ENCODE measurements at places on chromosomes 6 and 20.

DNA sequence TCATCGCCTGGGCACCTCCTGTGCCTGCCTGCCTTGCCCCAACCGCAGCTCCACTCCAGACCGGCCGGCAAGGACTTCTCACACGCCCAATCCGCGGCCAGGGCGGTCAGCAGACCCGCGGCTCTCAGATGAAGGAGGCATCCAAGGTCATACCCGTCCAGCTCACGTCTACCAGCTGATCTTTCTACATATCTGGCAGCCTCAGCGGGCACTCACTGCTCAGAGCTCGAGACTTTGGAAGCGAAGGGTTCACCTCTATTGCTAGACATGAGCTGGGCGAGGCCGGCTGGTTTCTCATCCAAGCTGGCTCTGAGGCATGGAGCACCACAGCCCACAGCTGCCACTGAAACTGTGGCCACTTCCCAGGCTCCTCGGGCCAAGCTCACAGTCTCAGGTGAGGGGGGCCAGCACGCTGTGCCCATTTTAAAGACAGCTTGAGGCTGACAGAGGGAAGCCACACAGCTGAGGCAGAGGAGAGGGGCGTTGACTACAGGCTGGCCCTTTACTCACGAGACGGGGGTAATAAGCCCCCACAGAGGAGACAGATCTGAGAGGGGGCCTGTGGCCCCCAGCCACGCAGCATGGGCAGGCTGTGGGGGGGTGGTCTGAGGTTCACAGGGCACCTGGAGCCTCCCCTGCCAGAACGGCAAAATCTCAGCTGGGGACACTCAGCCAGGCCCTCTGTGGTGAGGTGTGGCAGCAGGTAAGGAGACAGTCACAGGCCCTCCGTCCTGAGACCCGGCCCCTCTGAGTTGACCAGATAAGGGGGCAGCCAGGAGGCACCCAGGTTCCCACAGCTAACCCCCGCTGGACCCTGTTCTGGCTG, 2.0 kb downstream of the LAMA5 start:
- DNase-seq: no peak

DNA sequence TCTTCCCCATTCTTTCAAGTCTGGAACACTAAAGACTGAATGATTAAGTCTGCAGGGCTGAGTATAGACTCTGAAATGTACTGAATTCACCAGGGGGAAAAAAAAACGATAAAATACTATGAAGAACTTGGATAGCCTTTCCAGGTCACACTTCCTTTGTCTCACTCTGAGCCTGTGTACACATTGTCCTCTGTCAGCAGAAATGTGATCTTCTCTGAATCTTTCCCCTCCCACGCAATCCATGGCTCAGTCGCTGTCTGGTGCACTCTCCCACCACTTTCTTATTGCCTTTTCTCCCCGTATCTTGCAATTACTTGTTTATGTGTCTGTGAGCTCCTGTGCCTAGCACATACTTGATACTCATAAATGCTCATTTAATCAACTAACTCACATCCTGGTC, 212.6 kb upstream of the RSPO3 start:
- no peak for DNase-seq

DNA sequence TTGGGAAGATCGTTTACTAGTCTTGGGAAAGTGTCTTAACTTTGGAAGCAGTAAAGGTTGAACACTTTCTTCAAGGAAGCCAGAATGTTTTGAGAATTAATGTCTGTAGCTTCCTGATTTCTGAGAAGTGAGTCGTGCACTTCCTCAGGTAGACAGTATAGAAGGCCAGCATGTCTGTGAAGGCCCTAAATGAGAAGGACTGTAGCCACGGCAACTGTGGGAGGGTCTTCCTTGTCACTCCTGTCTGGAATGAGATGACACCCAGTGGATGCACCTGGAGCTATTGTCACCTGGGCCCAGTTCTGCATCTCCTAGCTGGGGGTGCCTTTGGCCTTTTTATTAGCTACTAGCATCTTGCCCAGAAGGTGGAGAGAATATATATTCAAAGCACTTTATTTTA, 8.8 kb downstream of the STX16 start:
- no peak for DNase-seq

GRCh38 chr6:41840326-41840725, 52.8 kb downstream of the TOMM6 start:
- no peak for DNase-seq

- no peak for DNase-seq
Observed at GRCh38 chr6:166935353-166935752, 21.0 kb downstream of the RNASET2 start.

- no peak for DNase-seq
Observed at GRCh38 chr6:128731249-128732165, 151.4 kb upstream of the LAMA2 start.

DNA sequence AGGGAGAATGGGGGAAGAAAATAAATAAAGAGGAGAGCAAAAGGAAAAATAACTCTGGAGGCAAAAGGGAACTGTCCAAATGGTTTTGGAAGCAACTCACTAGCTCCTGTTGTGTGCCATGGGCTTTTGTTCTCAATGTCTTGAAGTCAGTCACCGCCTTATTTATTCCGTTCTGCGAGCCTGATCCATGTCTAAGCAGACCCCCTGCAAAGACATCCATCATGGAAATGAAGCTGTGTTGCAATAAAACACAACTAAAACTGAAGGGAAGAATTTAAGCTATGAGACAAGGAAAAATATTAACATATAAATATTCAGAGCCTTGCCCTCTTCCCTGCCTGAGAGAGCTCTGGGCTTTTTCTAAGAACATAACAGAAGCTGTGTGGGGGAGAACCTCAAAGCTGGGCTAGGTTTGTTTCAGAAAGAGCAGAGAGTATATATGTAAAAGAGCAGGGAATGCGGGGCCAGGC, 373.2 kb upstream of the CNR1 start:
- DNase-seq: no peak

GRCh38 chr6:161547617-161548016, 273.8 kb upstream of the AGPAT4 start:
- no peak for DNase-seq

DNA sequence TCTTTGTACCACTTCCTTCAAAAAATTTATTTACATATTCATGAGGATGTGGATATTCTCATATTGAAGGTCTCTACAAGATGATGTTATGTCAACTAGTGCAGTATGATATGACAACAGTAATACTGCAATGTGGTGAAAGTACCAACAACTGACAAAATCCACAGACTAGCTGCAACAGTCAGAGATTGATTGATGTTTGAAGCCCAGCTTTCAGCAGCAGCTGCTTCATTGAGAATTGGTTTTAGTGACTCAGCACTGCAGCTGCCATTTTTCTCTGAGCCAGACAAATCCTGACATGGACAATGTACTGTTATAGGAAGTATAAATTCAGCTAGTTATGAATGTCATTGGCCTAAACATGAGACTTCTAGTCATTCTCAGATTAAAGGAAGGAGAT, 53.8 kb downstream of the PKIB start:
- no peak for DNase-seq

- DNase-seq: no peak
Observed at GRCh38 chr6:16494793-16495192, 256.4 kb downstream of the GMPR start.

- no peak for DNase-seq
Observed at GRCh38 chr6:158205169-158205944, 37.2 kb downstream of the GTF2H5 start.

DNA sequence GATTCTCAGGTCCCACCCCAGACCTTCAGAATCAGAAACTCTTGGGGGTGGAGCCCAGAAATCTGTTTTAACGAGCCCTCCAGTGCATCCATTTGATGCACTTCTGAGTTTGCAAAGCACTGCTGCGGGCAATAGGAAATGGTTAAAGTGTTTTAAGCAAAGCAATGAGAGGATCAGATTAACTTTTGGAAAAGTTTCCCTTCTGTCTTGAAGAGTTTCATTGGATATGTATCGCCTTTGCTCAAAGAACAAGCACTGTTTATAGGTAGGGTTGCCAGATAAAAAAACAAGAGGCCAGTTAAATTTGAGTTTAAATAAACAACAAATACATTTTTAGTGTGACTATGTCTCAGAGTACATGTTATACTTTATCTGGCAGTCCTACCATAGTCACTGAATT, 226.0 kb downstream of the BMP7 start:
- no peak for DNase-seq

GRCh38 chr6:134376785-134377184, 58.9 kb upstream of the SGK1 start:
- DNase-seq: no peak

DNA sequence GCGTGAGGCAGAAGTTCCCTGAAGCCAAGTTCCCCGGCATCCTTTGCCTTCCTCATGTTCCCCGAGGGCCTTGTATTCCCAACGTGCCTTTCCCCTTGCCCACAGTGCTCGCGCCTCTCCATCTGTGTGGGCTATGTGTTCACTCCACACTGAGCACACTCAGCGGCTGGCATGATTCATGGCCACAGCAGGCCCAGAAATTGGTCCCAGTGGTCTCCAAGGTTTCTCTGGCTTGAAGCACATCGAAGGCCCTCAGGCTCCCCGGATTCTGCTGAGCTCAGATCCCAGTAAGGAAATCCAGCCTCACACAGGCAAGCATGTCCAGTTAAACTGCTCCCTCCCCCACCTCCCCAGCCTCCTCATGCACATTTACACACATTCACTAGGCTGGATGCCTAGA, 123.6 kb downstream of the ISM1 start:
- no peak for DNase-seq

DNA sequence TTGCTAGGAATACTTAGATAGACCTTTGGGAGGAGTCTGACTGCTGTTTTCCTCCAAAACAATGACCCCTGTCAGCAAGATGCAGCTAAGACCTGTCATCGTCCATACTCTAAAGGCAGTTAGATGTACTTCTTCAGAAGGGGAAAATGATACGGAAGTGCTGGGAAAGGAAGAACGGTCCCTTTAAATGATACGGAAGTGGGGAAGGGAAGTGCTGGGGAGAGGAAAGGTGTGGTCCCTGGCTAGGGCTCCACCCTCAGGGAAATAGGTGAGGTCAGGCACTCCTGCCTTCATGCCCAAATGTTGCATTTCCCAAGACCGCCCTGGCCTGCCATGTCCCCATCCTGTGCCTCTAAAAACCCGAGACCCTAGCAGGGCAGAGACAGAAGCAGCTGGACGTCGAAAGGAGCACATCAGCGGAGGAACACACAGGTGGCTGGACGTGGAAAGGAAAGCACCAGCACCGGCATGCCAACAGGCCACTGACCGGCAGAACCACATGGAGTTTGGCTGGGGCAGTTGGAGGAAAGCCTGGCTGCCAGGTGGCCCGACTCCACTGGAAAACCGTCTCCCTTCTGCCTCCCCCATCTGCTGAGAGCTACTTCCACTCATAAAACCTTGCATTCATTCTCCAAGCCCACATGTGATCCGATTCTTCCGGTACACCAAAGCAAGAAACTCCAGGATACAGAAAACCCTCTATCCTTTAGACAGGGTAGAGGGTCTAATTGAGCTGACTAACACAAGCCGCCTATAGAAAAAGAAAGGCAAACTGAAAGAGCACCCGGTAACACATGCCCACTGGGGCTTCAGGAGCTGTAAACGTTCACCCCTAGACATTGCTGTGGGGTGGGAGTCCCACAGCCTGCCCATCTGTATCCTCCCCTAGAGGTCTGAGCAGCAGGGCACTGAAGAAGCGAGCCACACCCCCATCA, 94.6 kb downstream of the FAXC start:
- DNase-seq: no peak

GRCh38 chr6:157761926-157762325, 61.1 kb upstream of the SNX9 start:
- DNase-seq: no peak

DNA sequence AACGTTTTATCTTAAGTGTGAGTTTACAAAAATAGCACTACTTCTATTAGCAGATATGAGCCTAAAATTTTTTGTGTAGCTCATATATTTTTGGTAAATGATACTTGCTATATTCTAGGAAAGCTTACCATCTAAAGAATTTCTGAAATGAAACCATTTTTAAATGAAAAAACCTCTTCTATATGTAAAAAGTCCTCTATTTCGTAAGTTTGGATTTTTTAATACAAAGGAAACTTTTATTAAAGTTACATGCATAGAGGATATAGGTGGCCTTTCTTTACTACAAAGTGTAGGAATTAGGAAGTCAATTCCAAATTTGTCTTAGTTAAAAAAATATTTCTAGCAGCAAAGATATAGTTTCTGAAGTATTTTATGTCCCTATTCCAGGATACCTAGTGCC, 18.8 kb downstream of the EFHC1 start:
- DNase-seq: no peak

DNA sequence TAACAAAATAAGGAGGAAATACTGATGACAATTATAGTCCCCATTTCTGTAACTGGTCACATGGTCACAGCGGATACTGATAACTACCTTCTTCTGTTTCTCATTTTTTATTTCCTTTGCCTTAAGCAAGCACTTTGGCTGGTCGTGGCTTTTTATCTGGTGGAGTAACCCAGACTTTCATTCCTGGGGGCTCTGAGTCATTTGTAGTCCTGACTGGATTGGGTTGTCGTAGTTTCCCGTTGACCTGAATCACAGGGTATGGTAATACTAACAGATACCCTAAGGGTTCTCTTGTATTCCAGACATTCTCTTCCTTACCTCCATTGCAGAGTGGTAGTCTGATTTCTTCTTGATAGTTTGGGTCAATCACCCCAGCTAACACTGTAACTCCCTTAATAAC, 500.3 kb upstream of the ADGRB3 start:
- no peak for DNase-seq

DNA sequence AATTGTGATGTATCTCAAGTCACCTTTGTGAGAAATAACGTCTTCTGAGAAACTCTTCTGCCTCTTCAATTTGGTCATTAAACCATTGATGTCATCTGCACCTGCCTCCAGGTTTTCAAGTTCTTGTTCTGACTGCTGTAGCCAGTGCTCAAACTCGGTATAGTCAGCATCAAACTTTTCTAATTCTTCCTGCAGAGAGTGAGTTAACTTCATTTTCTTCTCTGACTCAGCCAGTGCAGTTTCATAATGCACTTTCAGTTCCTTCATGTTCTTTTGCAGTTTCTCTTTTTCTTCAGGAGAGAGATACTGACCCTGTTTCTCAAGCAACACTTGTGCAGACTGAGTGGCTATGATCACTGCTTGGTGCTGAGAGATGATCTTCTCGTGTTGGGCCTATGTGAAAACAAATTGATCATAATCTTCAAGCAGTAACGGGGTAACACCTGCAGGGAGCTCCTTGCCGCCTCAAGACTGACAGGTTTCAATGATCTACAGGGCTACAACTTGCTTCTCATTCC, 48.8 kb downstream of the DST start:
- peak; percentile 16 for DNase-seq

- no peak for DNase-seq
Observed at GRCh38 chr6:126914172-126914571, 204.3 kb upstream of the RSPO3 start.

DNA sequence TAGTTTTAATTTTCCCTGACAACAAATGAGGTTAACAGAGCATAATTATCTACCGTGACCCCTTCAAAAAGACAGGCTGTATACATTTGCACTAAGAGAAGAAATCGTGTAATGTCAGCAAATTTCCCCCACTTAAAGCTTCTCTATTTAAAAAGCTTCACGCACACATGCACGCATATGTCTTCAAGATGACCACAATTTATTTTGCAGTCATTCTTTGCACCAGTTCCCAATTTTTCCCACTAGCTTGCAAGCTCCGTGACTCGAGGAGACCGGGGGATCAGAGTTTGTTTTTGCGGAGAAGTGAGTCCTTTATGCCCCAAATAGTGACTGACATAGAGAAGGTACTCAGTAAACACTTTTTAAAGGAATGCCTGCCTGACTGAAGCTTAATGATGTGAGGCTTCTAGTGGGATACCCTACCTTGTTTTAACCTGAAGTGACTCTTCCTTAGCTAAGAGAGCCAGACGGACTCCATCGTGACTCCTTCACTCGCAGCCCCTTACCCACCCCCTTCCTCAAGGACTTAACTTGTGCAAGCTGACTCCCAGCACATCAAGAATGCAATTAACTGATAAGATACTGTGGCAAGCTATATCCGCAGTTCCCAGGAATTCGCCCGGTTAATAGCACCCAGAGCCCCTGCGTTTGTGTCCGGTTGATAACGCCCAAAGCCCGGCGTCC, 9.3 kb upstream of the NQO2 start:
- no peak for DNase-seq

All from activated T-cell treated with anti-CD3 and anti-CD28 coated beads for 24 hours (primary cell).